Suppressor macrophage (primary cell): ENCODE measurements at places on chromosomes 11 and 22.
A peak's percentile ranks its signal among the peaks of the same experiment; 100 is the strongest.

DNA sequence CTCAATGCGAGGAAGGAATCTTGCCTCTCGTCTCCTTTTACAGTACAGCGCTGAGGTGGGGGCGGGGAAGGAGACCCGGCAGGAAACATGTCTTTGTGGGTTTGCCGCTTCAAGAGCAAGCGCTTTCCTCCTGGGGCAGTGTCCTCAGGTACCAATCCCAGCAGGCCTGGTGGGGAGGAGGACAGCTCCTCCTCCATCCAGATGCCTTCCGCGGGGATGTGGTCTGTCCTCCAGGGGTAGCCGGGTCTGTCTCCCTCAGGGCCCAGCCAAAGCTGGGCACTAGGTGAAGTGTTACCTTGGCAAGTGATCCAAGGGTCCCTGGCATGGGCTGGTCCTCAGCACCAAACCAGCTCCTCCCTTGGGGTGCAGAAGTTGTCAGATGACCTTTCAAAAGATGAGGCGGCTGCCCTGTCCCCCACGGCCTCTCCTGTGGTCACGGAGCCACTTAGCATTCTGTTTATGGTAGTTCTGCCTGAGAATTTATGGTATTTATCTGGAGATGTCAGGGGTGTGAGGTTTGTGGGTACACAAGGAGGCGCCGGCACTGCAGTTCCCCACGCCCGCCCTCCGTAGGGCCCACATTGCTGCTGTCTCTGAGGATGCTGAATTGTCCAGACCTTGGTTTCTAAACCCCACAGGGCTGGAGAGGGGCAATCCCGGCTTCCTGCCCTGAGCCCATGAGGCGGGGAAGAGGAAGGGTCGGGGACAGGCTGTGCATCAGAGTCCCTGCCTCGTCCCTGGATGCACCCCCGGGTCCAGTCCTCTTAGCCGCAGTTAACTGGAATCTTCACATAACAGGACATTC lies 93.5 kb upstream of the ANO1 start:
- no peak for DNase-seq

- DNase-seq = peak; percentile 43
These were observed 71.8 kb downstream of the CTTN start for GRCh38 chr11:70470127-70470526.

DNA sequence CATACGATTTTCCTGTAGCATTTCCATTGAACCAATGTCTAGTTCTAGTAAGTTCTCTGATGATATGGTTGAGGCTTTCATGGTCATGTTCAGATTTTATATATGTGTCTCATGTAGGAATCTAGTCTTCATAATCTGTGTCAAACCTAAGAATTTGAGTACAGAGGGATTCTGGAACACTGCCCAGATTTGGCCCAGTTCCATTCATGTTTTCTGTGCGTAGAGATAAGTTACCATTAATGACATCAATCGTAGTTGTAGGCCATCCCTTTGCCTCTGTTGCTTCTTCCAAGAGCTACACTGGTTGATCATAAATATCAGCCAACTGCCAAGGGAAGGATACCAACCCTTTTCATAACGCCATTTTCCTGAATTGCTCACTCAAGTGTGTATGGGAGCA lies 23.3 kb downstream of the ST3GAL4 start:
- DNase-seq = no peak

GRCh38 chr22:43620197-43620596 lies 191.9 kb downstream of the EFCAB6 start:
- no peak for DNase-seq
